ENCODE measurements at places on chromosomes 5 and 9. TPM values are rescaled to one million over a fixed set of nuclear protein-coding genes. Genes with fewer than 3 reads are reported as not detected.

GRCh38 chr5:16600397-16600796 lies 16.4 kb downstream of the RETREG1 start:
- no peak for DNase-seq

DNA sequence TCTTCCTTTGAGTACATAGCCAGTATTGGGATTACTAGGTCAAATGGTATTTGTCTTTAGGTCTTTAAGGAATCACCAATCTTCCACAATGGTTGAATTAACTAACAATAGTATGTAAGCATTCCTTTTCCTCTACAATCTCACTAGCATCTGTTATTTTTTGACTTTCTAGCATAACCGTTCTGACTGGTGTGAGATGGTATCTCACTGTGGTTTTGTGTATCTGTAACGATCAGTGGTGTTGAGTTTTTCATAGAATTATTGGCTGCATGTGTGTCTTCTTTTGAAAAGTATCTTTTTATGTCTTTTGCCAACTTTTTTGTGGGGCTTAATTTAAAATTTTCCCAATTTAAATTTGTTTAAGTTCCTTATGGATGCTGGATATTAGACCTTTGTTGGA lies 81.5 kb upstream of the ASTN2 start:
- no peak for DNase-seq

- DNase-seq: no peak
These were observed 32.7 kb upstream of the CDKN2B start for GRCh38 chr9:22041775-22042174.

DNA sequence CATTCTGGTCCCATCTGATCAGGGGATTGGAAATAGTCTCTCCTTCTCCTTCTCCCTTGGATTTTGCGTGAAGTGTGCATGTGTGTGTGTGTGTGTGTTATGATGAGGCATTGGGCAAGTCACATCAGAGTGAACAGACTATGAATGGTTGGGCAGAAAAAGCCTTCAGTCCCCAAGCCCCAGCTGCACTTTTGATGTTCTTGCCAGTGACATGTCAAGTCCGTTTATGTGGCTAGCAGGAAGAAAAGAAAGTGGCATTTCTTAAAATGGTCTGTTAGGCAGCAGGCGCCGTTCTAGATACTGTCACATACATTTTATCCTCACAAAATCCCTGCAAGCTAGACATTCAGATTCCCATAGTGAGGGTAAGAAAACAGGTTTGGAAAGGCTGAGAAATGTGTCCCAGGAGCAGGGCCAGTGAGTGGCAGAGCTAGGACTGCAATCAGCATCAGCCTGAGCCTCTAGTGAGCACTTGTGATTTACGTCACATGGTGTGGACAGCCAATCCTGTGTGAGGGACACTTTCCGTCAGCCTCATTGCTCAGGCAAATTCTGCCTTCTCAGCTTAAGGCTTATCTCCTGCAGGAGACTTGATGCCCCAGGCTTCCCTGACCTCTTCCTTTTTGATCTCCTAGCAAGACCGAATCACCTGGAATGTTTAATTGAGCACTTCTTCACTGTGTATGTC lies 60.4 kb downstream of the GLRA1 start:
- DNase-seq: no peak

DNA sequence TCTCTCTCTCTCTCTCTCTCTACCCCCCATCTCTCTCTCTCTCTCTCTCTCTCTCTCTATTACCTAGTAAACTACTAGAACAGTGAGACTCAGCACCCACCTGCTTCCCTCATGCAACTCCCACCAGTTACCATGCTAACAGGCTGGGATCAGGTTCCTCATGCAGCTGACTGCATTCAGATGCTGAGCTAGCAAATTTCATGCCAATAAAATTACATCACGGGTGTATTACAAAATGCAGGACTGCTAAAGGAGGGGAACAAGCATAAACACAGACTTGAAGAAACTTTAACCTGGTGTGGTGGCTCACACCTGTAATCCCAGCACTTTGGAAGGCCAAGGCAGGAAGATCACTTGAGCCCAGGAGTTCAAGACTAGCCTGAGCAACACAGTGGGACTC lies 76.0 kb downstream of the CEMIP2 start:
- DNase-seq: no peak

DNA sequence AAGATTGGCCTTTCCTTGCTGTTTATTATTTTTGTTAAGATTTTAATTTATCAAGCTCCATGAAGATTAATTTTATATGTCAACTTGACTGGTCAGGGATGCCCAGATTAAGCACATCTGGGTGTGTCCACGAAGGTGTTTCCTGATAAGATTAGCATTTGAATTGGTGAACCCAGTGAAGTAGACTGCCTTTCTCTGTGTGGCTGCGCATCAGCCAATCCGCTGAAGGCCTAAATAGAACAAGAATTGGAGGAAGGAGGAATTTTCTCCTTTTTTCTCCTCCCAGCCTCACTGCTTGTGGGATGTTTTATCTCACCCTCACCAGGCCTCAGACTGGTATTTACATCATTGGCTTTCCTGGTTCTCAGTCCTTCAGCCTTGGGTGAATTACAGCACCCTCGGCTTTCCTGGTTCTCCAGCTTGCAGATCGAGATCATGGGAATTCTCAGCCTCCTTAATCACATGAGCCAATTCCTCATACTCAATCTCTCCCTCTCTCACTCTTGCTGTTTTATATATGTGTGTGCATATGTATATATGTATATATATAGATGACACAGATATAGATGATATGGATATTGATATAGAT lies 135.4 kb upstream of the SPEF2 start:
- DNase-seq: no peak

Gene FAM81B
- total RNA-seq: 0.23 TPM

- no peak for DNase-seq
These were observed 9.5 kb downstream of the FGF18 start for GRCh38 chr5:171428809-171429542.

Gene SHC3
- 0.02 TPM for total RNA-seq

DNA sequence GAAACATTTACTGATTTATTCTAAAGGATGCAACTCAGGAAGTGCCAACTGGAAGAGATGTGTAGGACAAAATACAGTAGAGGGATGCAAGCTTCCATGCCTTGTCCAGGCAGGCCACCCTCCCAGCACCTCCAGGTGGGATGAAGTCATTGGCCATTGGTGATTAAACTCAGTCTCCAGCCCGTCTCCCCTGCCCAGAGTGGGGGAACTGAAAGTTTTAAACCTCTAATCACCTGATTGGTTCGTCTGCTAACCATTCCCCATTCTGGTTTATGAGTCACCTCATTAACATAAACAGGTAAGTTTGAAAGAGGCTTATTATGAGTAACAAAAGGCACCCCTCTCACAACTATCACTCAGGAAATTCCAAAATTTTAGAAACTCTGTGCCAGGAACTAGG lies 8.1 kb downstream of the TNFAIP8 start:
- DNase-seq: no peak

Gene RNF183
- not detected for total RNA-seq

DNA sequence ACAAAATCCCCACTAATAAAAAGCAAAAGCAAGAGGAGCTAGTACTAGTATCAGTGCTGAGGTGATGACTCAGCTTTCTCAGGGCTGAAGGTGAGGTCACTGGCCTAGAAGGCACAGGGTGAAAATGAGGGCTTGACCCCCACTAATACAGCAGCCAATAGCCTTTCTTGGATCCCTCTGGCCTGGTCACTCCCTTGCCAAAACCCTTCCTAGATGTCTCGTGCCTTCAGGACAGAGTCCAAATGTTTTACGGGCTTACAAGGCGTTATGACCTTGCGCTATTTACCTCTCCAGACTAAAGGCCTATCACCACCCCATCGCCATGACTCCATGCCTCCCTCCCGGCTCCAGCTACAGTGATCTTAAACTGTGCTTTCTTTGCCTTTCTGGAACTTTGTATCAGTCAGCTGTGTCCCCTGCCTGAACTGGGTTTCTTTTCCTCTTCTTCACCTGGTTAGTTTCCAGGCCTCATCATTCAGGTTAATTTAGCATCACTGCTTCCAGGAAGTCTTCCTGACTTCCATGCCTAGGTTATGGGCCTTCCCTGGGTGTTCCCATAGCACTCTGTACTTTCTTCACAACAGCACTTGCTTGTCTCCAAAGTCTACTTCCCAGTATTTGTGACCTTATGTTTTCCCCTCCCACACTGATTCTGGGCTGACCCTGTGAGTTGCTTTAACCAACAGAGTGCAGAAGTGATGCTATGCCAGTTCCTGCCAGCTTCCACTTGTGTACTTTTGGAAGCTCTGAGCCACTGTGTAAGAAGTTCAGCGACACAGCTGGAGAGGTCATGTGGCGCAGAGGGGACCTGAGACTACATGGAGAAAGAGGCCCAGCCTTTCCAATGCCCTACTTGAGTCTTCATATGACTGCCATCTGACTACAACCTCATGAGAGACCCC lies 4.2 kb upstream of the DELE1 start:
- no peak for DNase-seq

GRCh38 chr5:2532809-2533208 lies 218.7 kb downstream of the IRX2 start:
- no peak for DNase-seq

GRCh38 chr5:132589467-132589866 lies 32.7 kb downstream of the RAD50 start:
- no peak for DNase-seq

Gene ENTREP1
- 0.08 TPM for total RNA-seq

- no peak for DNase-seq
These were observed 94.8 kb downstream of the LHFPL2 start for GRCh38 chr5:78553580-78554353.

Gene ADAMTS19
- 45.1 TPM for total RNA-seq

- DNase-seq: no peak
These were observed 50.7 kb downstream of the P4HA2 start for GRCh38 chr5:132176987-132177386.

GRCh38 chr5:135353952-135354721 lies 44.9 kb downstream of the MACROH2A1 start:
- no peak for DNase-seq

Gene PRRC2B
- 33.1 TPM for total RNA-seq

- no peak for DNase-seq
These were observed 73.5 kb upstream of the ANKRD55 start for GRCh38 chr5:56306433-56307150.

- DNase-seq: no peak
These were observed 31.6 kb upstream of the PRDM12 start for GRCh38 chr9:130632841-130633240.

- DNase-seq: no peak
These were observed 266.0 kb downstream of the DTWD2 start for GRCh38 chr5:118722122-118723020.

GRCh38 chr5:50856401-50857119 lies 190.1 kb downstream of the PARP8 start:
- no peak for DNase-seq

GRCh38 chr5:155750571-155750970 lies 576.4 kb upstream of the SGCD start:
- DNase-seq: no peak

DNA sequence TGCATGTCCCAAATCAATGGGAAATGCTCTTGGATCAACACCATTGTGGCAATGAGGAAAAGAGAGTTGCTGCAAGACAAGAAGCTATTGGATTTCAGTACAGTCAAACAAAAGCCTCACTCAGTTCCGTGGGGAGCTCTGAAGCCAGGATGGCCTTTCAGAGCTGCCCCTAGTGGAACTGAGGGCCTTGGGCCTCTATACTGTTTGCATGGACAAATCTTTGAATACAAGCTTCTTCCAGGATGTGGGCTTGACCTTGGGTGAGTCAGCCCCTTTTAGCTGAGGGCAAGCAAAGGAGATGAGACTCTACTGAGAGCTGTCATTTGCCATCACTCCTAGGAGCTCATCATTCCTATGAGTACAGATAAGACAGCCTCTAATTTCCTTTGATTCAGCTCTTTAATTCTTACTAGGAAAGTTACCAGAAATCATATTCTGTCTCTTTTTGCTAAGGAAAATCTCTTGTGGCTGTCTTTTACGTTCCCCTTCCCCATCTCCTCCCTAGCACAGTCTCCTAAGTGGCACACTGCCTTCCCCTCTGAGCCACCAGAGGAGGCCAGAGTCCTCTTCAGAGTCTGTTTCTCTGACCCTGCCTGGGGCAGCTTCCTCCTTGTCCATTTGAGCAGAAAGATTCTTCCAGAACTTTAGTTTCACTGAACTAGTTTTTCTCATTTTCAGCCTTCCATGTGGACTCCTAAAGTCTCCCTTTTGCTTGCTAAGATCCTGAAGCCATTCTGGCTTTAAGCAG lies 168.8 kb upstream of the POC5 start:
- DNase-seq: no peak

DNA sequence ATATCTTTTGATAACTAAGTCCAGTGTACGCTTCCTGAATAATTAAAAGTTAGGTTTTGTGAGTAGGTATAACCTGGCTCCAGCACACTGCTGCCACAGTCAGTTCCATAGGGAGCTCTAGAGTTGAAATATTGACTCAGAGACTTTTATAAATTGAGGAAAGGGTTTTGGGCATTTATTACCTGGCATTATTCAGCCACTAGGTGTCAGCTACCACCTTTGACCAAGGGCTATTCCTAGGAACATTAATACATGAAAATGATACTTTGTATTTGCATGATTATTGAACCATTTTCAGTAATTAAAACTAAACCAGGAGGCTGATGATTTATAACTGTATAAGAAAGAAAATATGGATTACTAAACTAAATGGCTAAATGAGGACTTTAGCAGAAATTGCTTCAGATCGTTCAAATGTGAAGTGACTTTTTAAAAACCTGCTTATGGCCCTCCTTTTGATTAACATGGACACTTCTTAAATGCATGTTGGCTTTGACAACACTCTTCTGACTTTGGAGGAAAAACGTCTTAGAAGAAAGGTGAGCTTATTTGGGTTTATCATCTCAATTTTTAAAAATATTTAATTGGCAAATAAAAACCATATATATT lies 83.0 kb downstream of the SMC2 start:
- DNase-seq: peak; percentile 3

DNA sequence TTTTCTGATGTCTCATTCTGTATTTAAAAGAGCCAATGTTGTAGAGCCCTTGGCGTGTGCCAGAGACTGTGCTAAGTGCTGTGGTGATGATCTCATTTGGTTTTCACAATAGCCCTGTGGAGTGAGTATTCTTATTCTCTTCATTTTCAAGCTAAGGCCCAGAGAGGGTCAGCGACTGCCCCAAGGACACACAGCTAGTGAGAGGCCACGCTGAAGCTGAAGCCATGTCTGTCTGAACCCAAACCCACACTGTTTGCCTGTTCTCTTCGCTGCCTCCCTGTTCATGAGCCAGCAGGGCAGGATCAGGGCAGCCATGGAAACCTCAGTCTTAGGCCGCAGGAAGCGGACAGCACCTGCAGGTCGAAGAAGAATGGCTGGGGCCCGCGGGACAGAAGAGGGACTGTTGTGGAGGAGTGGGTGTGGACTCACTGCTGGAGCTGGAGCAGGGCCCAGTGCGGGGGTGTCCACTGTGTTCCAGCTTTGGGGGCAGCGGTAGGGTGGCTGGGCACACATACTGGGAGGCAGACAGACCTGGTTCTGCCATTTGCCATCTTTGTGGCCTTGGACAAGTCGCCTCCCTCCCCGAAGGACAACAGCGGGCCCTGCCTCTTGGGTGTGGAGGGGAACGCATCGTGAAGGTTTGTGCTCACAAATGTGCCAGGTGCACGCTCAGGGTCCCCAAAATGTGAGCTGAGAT lies 257.9 kb upstream of the MVB12B start:
- DNase-seq: no peak

DNA sequence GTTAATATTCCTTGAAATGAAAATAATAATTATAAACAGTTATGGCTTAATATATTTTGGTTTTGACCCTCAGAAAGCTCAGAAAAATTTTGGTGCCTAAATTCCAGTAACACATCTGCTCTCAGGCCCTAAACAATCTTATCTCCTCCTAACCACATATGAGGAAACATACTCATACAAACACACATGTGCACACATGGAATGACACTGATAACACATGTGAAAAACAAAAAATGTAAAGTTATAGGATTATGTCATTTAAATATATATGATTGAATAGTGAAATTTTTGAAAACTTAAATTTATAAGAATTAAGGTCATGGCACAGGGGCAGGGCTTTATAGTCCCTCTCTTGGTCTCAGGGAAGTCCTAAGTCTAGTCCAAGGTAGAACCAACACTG lies 127.2 kb upstream of the TRPC7 start:
- DNase-seq: no peak
